ENCODE measurements at places on chromosomes 11 and 22. TPM values are rescaled to one million over a fixed set of nuclear protein-coding genes. Genes with fewer than 3 reads are reported as not detected.

CEP126 gene
- 1.3 TPM for total RNA-seq

POTEH gene
- total RNA-seq = not detected

SBF2 gene
- 8.1 TPM for total RNA-seq

MRGPRX3 gene
- not detected for total RNA-seq

APOL1 gene
- total RNA-seq = 32.0 TPM

SERPING1 gene
- total RNA-seq = 0.51 TPM

C11orf42 gene
- total RNA-seq = not detected

CASP1 gene
- total RNA-seq = 33.4 TPM

MPPED1 gene
- total RNA-seq = not detected

GAL3ST3 gene
- 0.69 TPM for total RNA-seq

PCNX3 gene
- 30.7 TPM for total RNA-seq

GAL gene
- 2.5 TPM for total RNA-seq

EXPH5 gene
- total RNA-seq = 2.0 TPM

RBFOX2 gene
- 7.7 TPM for total RNA-seq

LIPT2 gene
- 4.2 TPM for total RNA-seq

RBM4 gene
- total RNA-seq = 104 TPM

RIMBP3C gene
- 0.18 TPM for total RNA-seq

LMF2 gene
- total RNA-seq = 49.4 TPM

GPHA2 gene
- total RNA-seq = 0.34 TPM

ABTB2 gene
- 1.2 TPM for total RNA-seq

OSM gene
- total RNA-seq = 13.8 TPM

LMO2 gene
- total RNA-seq = not detected

SAA4 gene
- not detected for total RNA-seq

MN1 gene
- 0.05 TPM for total RNA-seq

OR5AK2 gene
- total RNA-seq = not detected

MFRP gene
- not detected for total RNA-seq

RFPL1 gene
- not detected for total RNA-seq

PATE2 gene
- not detected for total RNA-seq

FDXACB1 gene
- total RNA-seq = 6.0 TPM

TMEM191B gene
- 0.72 TPM for total RNA-seq

CDC42EP2 gene
- total RNA-seq = 0.91 TPM
